Eye (tissue), 1 donor: ENCODE measurements at places on chromosomes 6 and 20.

GRCh38 chr6:148358196-148358785 is 15.7 kb downstream of the SASH1 start:
- DNase-seq = no peak

DNA sequence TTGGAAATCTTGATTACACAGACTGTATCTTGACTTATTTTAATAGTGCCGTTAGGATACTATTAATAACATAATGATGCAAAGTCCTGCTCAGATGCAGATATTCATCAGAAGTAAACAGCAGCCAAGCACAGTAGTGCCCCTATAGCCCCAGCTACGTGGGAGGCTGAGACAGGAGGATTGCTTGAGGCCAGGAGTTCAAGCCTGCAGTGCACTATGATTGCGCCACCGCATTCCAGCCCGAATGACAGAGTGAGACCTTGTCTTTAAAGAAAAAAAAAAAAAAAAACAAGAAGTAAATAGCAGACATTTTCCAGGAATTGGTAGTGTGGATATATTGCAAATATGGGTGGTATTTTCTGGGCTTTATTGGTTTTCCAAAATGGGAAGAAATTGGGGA is 61.8 kb downstream of the TULP4 start:
- DNase-seq = no peak

- peak; percentile 80 for DNase-seq
Measured at GRCh38 chr6:136037876-136038460, 186.5 kb downstream of the PDE7B start.

- no peak for DNase-seq
Measured at GRCh38 chr20:47999166-47999565, 213.9 kb upstream of the SULF2 start.

GRCh38 chr6:337805-338368 is 45.6 kb downstream of the DUSP22 start:
- DNase-seq = no peak

- DNase-seq = no peak
Measured at GRCh38 chr6:64680446-64680845, 1026.6 kb downstream of the EYS start.

GRCh38 chr6:35993150-35993549 is 31.3 kb downstream of the SLC26A8 start:
- DNase-seq = no peak

- no peak for DNase-seq
Measured at GRCh38 chr20:44241796-44242195, 5.3 kb upstream of the GDAP1L1 start.

DNA sequence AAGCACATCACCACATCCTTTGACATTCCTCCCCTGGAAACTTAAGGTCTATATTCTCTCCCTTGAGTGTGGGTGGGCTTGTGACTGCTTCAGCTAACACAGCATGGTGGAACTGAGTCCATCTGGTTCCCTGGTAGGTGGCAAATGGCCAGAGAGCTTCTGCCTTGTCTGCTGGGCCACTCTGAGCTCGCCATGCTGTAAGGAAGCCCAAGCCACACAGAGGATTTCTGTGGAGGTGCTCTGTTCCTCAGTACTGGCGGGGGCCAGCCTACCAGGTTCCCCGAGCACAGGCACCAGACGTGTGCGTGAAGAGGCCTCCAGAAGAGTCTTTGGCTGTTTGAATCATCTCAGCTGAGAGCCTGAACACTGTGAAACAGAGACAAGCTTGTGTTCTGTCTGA is 41.6 kb upstream of the PMEPA1 start:
- DNase-seq = no peak

- DNase-seq = no peak
Measured at GRCh38 chr6:7680393-7681075, 45.4 kb upstream of the BMP6 start.

DNA sequence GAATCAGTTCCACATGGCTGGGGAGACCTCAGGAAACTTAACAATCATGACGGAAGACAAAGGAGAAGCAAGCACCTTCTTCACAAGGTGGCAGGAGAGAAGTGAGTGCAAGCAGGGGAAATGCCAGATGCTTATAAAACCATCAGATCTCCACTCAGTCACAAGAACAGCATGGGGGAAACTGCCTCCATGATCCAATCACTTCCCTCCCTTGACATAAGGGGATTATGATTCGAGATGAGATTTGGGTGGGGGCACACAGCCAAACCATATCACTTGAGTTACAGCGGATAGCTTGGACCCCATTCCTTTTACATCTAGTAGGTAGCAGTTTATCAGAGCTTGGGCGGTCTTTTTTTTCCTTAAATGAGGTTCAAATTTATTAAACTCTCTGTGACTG is 19.1 kb downstream of the AFDN start:
- DNase-seq = no peak
